ENCODE measurements at places on chromosomes 11 and 22. TPM values are rescaled to one million over a fixed set of nuclear protein-coding genes. Genes with fewer than 3 reads are reported as not detected.

DNA sequence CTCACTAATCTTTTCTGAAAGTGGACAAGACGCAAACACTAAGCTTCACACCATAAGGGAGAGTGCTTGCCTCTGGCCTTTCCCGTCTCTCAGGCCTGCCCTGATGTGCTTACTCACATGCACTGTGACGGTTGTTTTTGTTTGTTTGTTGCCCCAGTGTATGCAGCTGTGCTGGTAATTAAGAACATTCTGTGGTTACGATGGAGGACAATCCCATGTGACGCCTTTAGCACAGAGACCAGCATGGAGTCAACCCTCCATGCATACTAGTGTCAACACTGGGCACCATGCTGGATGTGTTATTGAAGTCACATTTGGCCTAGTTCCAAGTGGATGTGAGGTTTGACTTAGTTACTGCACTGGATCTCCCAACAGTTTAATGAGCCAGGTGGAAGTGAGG is 27.8 kb upstream of the CDON start:
- no peak for DNase-seq

DNA sequence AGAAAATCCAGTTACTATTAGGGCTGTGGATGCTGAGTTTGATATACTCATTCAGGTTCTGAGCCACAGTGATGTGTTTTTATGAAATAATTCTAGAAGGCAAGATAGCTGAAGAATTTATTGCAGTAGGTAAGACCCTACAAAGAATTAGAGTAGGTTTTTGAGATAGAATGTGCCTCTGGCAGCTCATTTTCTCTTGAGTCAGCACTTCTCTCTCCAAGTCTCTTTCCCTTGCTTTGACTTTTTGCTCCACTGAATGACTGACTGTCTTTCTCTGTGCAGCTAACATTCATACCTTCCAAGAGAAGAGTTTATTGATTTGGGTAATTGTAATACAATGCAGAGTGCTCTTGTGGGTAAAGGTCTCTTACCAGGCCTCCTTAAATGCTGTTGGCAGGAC is 48.0 kb upstream of the C11orf87 start:
- DNase-seq: no peak

DNA sequence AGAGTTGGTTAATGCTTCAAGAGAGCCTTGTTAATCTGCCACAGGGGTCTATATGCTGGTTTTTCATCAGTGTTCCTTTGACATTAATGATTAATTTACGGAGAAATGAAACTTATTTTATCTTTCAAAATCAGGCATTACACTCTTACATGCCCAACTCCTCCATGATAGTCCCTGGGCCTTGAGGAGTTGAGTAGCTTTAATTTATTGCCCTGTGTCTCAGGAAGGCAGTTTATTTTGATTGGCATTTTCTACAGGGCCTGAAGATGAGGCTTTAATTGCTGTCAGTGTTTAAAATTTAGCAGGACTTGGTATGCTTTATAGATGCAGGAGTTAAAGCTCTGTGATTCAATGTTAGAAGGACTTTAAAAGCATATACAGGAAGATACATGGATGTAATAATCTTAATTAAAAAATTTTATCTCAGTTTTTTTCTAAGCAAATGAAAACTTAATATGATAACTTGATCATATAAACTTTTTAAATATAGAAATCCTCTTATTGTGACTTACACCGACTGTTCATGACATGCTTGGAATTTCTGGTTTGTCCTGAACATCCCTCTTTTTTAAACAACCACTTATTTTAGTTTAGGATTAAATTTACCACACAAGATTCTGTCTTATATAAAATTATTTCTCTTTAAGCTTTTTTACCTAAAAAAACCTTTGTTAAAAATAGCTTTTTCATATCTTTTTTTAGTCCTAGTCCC is 12.2 kb downstream of the GLYAT start:
- no peak for DNase-seq

DNA sequence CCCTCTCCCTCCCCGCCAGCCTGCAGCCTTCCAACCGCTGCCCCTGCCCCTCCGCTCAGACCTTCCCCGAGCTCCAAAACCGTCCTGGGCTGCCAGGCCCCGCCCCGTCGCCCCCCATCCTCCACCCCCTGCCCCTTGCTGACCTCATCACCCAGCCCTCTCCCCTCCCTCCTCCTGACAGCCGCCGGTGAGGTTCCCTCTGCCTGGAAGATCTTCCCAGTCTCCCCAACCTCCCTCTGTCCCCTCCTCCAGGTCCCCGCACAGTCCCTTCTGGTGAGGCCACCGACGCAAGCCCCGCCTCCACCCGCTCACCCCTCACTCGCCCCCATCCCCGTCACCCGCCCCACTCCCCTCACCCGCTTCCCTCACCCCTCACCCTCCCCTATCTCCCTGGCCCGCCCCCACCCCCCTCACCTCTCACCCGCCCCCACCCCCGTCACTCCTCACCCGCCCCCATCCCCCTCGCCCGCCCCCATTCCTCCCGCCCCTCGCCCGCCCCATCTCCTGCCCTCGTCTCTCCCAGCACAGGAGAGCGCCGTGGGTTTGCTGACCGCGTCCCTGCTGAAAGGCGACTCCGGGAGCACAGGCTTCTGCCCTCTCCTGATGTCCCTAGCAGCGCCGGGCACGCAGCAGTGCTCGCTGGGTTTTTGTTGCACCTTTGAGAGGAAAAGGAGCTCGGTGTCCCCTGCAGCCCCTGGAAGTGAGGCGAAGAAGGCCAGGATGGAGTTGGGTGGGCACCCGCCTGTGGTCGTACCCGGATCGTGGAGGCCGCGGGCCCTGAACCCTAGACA is 16.4 kb upstream of the UPK3A start:
- DNase-seq: no peak

DNA sequence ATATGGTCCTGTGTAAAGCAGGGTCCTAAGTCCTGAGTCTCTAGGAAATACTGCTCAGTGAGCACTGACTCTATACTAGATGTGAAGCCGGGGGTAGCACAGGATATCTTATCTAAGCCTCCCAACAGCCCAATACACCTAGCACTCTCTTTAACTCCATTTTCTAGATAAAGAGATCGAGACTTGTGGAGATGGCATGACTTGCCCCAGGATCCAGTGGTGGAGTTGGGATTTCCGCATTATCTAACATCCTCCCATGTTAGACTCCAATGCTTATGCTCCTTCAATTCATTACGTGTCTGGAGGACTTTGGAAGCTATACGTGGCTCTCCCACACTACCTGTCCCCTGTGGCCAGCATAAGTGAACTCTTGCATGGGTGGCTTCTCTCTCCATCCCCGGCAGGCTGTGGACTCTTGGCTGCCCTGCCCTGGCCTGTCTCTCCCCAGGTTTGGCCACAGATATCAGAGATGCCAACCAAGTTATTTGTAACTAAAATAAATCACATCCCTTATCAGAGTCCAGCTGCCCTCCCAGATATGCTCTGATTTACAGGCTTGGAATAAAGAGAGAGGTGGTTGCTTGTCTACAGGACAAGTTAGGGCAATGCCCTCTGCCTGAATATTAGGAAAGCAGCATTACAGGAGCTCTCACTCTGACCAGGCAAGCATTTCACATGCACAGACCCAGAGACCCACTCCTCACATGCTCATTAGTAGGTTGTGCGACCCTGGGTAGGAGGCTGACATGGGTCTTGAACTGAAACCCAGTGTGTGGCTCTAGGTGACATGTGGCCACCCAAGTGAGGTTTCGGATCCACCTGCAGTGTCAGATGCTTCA is 4.5 kb downstream of the CD44 start:
- no peak for DNase-seq

DNA sequence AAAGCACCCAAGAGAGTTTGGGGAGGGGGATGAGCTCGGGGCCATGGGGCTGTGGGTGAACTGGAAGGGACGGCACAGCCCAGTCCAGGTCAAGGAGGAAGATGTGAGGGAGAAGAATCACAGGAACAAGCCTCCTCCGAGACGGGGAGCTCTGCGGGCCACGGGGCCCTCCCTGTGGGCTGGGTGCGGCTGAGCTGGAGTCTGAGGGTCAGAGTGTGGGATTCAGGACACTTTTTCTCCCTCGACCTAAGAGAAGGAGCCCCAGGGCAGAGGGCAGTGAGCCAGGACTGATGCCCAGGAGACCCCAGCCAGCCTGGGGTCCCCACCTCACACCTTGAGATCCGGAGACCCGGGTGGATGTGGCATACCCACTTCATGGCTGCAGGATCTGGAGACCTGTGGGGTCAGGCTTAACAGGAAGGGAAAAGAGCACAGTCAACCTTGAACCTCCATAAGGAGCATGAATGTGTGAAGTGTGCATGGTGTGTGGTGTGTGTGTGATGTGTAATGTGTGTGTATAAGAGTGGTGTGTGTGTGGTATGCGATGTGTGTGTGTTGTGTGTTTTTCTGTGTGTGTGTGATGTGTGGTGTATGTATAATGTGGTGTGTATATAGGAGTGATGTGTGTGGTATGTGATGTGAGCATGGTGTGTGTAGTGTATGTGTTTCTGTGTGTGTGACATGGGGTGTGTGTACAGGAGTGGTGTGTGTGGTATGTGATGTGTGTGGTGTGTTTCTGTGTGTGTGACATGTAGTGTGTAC is 504.6 kb downstream of the BRD1 start:
- no peak for DNase-seq

DNA sequence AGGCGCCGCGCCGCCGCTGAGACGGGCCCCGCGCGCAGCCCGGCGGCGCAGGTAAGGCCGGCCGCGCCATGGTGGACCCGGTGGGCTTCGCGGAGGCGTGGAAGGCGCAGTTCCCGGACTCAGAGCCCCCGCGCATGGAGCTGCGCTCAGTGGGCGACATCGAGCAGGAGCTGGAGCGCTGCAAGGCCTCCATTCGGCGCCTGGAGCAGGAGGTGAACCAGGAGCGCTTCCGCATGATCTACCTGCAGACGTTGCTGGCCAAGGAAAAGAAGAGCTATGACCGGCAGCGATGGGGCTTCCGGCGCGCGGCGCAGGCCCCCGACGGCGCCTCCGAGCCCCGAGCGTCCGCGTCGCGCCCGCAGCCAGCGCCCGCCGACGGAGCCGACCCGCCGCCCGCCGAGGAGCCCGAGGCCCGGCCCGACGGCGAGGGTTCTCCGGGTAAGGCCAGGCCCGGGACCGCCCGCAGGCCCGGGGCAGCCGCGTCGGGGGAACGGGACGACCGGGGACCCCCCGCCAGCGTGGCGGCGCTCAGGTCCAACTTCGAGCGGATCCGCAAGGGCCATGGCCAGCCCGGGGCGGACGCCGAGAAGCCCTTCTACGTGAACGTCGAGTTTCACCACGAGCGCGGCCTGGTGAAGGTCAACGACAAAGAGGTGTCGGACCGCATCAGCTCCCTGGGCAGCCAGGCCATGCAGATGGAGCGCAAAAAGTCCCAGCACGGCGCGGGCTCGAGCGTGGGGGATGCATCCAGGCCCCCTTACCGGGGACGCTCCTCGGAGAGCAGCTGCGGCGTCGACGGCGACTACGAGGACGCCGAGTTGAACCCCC is 798 bp downstream of the BCR start:
- no peak for DNase-seq

DNA sequence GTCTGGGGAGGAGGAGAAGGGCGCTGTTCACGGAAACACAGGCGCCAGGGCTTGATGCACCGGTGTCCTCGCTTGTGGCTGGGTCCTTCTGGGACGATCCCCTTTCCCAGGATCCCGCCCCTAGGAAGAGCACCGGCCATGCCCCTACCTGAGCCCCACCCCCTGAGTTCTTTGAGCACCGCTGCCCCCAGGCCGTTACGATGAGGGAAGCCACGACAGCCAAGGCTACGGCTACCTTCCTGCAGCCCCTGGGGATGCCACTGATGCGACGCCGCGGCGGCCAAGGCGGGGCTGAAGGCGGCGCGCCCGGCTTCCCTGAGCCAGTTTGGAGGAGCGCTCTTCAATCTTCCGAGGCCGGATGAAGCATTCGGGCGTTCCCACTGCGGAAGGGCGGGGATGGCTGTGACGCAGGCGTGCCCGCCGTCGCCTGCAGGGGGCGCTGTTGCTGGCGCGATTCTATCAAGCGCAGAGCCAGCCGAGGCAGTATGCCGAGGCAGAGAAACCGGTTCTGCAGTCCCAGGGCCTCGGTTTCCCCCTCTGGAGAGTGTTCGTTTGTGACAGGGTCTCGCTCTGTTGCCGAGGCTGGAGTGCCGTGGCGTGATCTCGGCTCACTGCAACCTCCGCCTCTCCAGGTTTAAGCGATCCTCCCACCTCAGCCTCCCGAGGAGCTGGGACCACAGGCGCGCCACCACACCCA is 9.7 kb upstream of the NEFH start:
- DNase-seq: no peak

GRCh38 chr11:46246521-46246920 is 30.9 kb upstream of the CREB3L1 start:
- no peak for DNase-seq

DNA sequence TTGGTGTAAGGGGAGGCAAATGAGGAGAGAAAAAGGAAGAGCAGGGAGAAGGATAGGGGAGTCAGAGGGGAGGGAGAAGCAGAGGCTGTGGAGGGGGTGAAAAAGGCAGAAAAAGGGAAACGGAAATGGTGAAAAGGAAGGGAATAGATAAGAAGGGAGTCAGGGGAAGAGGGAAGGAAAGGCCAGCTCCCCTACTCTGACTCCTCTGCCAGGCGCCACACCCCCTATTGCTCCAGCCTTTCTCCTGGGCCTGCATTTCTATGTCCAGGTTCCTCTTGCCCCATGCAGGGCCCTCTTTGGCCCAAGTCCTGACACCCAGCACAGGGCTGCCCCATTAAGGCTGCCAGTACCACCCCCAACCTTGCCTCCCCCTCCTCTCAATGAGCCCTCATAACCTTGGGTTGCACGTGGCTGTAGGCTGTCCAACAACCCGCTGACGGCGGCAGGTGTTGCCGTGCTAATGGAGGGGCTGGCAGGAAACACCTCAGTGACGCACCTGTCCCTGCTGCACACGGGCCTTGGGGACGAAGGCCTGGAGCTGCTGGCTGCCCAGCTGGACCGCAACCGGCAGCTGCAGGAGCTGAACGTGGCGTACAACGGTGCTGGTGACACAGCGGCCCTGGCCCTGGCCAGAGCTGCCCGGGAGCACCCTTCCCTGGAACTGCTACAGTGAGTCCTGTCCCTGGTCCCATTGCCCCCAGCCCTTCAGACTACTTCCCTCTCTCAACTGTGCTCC is 3.4 kb upstream of the NHERF4 start:
- no peak for DNase-seq

DNA sequence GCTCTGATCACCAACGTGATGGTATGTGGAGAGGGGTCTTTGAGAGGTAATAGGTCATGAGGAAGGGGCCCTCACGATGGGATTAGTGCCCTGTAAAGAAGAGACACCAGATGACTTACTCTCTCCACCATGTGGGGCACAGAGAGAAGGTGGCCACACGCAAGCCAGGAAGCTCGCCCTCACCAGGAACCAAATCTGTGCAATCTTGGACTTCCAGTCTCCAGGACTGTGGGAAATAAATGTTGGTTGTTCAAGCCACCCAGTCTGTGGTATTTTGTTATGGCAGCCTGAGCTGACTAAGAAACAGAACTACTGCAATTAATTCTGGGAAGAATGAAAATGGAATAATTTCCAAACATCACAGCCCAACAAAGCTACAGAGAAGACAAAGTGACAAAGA is 117.5 kb downstream of the SNX19 start:
- DNase-seq: no peak

GRCh38 chr11:64044730-64045393 is 9.1 kb downstream of the FLRT1 start:
- no peak for DNase-seq

- DNase-seq: no peak
Observed at GRCh38 chr11:117146521-117146920, 2.4 kb downstream of the PAFAH1B2 start.

The HEPHL1 gene
- polyA plus RNA-seq: 0.04 TPM

The XKR3 gene
- not detected for polyA plus RNA-seq

The CCDC90B gene
- 78.1 TPM for polyA plus RNA-seq

The DNAJC4 gene
- polyA plus RNA-seq: 65.1 TPM

The TPST2 gene
- 6.7 TPM for polyA plus RNA-seq

The SAA2 gene
- not detected for polyA plus RNA-seq

The EFCAB6 gene
- polyA plus RNA-seq: 0.76 TPM

The C11orf86 gene
- polyA plus RNA-seq: not detected

The CARS1 gene
- polyA plus RNA-seq: 20.6 TPM

The APOL2 gene
- 22.9 TPM for polyA plus RNA-seq

The PNPLA5 gene
- polyA plus RNA-seq: not detected

Data from forelimb muscle (tissue), 1 donor.